ENCODE measurements at places on chromosomes 13 and 19. TPM values are rescaled to one million over a fixed set of nuclear protein-coding genes. Genes with fewer than 3 reads are reported as not detected.
A peak's percentile ranks its signal among the peaks of the same experiment; 100 is the strongest.

Gene ZNF607
- total RNA-seq = 3.3 TPM

Gene ZNF225
- total RNA-seq = 2.9 TPM

Gene PSG2
- total RNA-seq = not detected

- no peak for DNase-seq
These were observed 44.8 kb downstream of the PHF11 start for GRCh38 chr13:49540552-49540951.

DNA sequence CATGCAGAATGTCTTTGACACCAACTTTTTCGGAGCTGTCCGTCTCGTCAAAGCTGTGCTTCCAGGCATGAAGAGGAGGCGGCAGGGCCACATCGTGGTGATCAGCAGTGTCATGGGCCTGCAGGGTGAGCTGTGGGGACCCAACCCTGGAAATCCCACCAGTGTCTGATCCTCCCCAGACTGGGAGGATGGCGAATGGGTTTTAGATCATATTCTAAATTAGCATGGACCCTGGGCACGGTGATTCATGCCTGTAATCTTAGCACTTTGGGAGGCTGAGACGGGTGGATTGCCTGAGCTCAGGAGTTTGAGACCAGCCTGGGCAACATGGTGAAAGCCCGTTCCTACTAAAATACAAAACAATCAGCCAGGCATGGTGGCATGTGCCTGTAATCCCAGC lies 5.5 kb downstream of the RDH8 start:
- DNase-seq = no peak

- peak; percentile 57 for DNase-seq
These were observed 44.8 kb downstream of the ANKRD10 start for GRCh38 chr13:110869805-110870706.

DNA sequence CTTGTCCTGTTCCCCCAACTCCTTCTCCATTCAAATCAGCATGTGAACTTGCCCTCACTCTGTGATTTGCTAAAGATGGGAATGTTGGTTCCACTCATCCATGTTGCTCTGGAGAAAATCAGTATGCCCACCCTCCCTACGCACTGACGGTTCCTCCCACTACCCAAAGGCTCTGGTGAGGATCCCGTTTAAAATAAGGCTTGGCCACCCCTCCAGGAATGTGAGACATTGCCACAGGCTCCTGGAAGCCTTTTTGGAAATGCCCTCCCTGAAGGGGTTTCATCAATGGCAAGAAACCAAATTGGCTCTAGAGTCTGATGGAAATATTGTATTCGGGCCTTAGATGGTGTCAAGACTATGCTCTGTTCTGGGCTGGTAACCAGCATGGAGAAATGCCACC lies 187.3 kb downstream of the USP12 start:
- DNase-seq = no peak

GRCh38 chr13:21683034-21683733 lies 12.3 kb downstream of the FGF9 start:
- DNase-seq = no peak

GRCh38 chr19:2416321-2417097 lies 10.9 kb downstream of the TIMM13 start:
- DNase-seq = no peak

- no peak for DNase-seq
These were observed 20.8 kb upstream of the ZNRF4 start for GRCh38 chr19:5434351-5434917.

GRCh38 chr19:5547881-5548280 lies 19.9 kb downstream of the TINCR start:
- no peak for DNase-seq
